NCI-H1092 treated with DMSO at 0.1 percent for 48 hours (cell line): ENCODE measurements at places on chromosomes 6 and 20.

GRCh38 chr6:12483712-12484111 lies 193.6 kb downstream of the EDN1 start:
- DNase-seq, result no peak

GRCh38 chr20:54292185-54292584 lies 84.3 kb downstream of the PFDN4 start:
- DNase-seq, result no peak

- no peak for DNase-seq
Measured at GRCh38 chr6:39902786-39903465, 31.3 kb downstream of the MOCS1 start.

GRCh38 chr6:136840276-136841001 lies 18.0 kb downstream of the PEX7 start:
- no peak for DNase-seq

GRCh38 chr20:5065879-5066383 lies 53.8 kb downstream of the PCNA start:
- DNase-seq, result no peak

DNA sequence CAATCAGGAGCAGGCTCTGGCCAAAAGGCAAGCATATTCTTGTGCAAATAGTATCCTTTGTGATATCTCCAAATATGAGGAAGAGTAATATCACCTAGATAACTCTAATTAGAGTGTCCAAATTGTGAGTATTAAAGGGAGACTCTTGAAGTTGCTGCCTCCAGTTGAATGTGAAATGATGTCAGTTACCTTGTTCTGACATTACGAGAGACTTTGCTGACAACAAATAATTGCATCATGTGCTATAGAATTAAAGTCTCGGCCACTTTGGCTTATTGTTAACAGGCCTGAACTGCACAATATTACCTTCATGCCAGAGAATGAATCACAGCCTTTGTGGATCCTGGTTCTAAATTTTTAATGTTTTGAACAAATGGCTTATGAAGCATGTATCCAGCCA lies 106.5 kb downstream of the AIG1 start:
- no peak for DNase-seq

DNA sequence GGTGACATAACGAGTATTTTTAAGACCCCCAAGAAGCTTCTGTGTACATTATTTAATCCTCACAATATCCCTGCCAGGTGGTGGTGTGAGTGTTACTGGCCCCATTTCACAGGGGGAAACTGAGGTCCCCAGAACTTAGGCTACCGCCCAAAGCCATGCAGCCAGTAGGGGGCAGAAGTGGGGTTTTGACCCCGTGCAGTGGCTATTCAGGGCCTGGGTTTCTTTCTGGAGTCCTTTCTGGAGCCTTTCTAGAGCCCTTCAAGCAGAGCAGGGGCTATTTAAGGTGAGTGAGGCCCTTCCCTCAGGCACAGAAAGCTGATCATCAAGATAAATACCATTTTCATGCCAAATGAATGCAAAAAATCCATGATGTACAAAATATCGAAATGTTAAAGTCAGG lies 59.0 kb downstream of the CTCFL start:
- no peak for DNase-seq

- no peak for DNase-seq
Measured at GRCh38 chr6:152070556-152070955, 263.1 kb downstream of the ESR1 start.

- DNase-seq, result peak; percentile 41
Measured at GRCh38 chr6:3222506-3223038, 4.9 kb downstream of the TUBB2B start.

DNA sequence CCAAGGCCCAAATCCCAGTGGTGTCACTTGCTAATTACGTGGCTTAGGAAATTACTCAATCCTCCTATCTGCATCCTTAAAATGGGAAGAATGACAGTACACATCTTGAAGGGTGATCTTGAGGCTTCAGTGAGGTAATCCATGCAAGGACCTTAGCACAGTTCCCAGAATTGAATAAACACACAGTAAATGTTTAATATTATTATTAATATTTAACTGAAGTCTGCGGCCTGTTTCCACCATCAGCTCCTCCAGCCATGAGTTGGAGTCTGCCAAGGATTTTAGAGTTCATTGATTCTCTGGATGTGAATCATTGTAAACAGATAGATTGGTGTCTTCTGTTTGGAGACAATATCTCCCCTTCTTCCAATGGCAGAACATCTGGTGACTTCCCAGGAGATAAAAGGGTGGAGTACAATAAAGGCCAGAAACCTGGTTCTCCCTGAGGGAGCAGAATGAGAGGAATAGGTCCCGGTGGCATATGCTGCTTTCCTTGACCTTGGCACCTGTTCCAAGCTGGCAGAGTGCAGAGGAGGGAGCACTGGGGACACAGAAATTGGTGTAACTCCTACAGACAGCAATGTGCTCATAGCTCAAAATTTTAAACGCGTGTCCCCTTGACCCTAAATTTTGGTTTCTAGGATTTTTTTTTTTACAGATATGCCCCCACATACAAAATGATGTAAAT lies 25.4 kb downstream of the UNC5CL start:
- DNase-seq, result no peak

GRCh38 chr20:25285856-25286798 lies 38.2 kb downstream of the PYGB start:
- no peak for DNase-seq
